ENCODE measurements at places on chromosomes 16 and 17.

- no peak for DNase-seq
Observed at GRCh38 chr16:67164599-67165061, at the start of gene HSF4. Gene HSF4 (plus strand): TSS chr16:67164745. CDS start chr16:67164812, 67 bp downstream.

GRCh38 chr17:58679263-58680037 lies 12.4 kb downstream of the TEX14 start:
- DNase-seq = no peak

- no peak for DNase-seq
Observed at GRCh38 chr16:82340531-82340930, 170.5 kb upstream of the MPHOSPH6 start.

DNA sequence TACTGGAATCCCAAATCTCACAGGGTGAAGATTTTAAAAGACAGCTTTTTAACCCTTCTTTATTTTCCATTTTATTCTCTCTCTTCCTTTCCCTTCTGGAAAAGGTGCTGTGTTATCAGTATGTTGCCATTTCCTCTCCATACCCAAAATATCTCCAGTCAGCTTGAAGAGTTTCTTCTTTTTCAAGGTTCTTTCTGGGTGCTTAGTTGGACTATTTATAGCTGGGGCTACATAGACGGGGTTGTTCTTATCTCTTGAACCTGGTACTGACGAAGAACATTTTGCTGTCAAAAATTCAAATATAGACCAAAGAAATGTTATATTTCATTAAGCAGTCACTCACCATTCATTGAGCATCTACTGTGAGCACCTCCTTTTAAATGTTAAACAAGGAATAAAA lies 48.6 kb downstream of the IST1 start:
- no peak for DNase-seq

GRCh38 chr17:57735230-57735629 lies 9.9 kb downstream of the CCDC182 start:
- DNase-seq = no peak

- no peak for DNase-seq
Observed at GRCh38 chr16:76204249-76204648, 73.0 kb upstream of the CNTNAP4 start.

GRCh38 chr16:19238406-19238805 lies 47.1 kb upstream of the CLEC19A start:
- DNase-seq = no peak

DNA sequence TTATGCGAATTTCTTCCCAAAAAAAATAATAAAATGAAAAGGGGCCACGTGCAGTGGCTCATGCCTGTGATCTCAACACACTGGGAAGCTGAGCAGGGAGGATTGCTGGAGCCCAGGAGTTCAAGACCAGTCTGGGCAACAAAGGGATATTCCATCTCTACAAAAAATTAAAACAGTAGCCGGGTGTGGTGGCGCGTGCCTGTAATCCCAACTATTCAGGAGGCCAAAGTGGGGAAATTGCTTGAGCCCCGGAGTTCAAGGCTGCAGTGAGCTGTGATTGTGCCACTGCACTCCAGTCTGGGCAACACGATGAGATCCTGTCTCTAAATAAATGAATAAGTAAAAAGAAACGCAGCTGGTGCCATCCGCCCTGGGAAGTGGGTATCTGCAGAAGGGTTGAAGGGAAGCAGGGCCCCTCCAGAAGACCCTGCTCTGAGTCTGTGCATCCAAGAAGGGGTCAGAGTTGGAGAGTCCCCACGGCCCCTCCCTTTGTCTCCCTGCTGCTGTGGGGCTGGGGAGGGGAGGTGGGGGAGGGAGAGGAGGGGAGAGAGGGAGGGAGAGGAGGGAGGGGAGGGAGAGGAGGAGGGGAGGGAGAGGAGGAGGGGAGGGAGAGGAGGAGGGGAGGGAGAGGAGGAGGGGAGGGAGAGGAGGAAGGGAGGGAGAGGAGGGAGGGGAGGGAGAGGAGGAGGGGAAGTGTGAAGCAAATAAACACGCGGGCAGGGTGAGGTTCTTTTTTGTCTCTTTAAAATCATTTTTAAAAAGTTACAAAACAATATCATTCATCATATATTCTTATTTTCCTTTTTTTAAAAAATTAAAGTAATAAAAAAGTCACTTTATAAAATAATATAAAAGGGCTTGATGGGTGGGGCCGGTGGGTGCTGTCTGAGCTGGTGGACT lies 5.0 kb upstream of the MYADML2 start:
- no peak for DNase-seq

- no peak for DNase-seq
Observed at GRCh38 chr16:75238132-75238852, 13.1 kb downstream of the BCAR1 start.
